Aorta (tissue), 5 donors: ENCODE measurements at places on chromosomes 11 and 22.

GRCh38 chr11:10307022-10307399 is 2.1 kb downstream of the ADM start:
- no peak for DNase-seq

- no peak for DNase-seq
Measured at GRCh38 chr11:130979386-130979972, 63.2 kb upstream of the SNX19 start.

- no peak for DNase-seq
Measured at GRCh38 chr11:73759610-73760134, 1.2 kb downstream of the RAB6A start.

- no peak for DNase-seq
Measured at GRCh38 chr11:64538501-64538951, 52.5 kb upstream of the SLC22A12 start.

DNA sequence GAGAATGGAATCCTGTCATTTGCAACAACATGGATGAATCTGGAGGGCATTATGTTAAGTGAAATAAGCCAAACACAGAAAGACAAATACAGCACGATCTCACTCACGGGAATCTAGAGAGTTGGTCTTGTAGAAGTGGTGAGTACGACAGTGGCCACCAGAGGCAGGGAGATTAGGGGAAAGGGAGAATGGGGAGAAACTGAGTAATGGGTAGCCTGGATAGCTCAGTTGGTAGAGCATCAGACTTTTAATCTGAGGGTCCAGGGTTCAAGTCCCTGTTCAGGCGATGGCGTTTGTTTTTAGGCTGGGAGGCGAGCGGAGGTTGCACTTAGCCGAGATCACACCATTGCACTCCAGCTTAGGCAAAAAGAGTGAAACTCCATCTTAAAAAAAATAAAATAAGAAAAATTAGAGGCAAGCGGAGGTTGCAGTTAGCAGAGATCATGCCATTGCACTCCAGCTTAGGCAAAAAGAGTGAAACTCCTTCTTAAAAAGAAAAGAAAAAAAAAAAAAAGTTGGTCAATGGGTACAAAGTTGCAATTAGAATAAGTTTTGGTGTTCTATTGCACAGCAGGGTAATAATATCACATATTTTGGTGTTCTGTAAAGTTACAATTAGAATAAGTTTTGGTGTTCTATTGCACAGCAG is 95.7 kb upstream of the UBASH3B start:
- DNase-seq, result no peak

- DNase-seq, result no peak
Measured at GRCh38 chr11:10318527-10318802, 13.6 kb downstream of the ADM start.

- DNase-seq, result no peak
Measured at GRCh38 chr22:19974268-19974861, 32.7 kb upstream of the TXNRD2 start.

GRCh38 chr11:116862951-116863350 is 25.5 kb upstream of the APOA1 start:
- DNase-seq, result no peak

GRCh38 chr11:118696673-118697226 is 17.3 kb upstream of the TREH start:
- DNase-seq, result no peak

GRCh38 chr22:48145738-48146137 is 1383.3 kb downstream of the TBC1D22A start:
- DNase-seq, result no peak

DNA sequence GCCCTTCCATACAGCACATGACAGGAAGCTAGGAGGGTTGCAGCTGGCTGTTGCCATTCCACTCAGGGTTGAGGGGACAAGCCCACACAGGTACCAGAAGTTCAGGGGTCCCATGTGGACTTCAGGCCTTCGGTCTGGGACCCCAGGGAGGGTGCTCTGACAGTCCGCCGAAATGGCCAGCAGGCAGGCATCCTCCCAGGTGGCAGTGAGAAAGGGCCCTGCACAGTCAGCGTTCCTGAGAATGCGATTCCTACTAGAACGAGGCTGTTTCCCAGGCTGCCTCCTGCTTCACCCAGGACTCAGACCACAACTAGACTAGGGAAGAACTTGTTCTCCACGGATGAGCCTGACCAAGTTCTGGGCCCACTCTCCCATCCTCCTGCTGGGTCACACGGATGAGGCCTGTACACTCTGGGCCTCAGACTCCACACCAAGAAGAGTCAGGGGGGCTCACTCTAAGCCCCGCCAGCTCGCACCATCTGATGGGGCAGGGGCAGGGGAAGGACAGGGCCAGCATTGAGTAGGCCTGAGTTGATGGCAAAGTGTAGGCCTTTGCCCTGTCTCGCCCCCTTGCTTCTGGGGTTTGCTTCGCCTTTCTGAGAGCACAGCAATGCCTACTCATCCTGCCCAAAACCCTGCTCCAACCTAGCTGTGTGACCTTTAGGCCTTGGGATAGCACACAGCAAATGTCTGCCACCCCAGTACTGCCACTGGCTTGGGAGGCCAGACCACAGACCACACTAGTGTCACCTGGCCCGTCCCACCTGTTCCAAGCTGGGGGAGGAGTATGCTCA is 14.0 kb downstream of the KCNQ1OT1 start:
- DNase-seq, result peak; percentile 32

- DNase-seq, result no peak
Measured at GRCh38 chr11:75907906-75908527, 93.0 kb downstream of the UVRAG start.

GRCh38 chr11:85826116-85826855 is 15.3 kb upstream of the SYTL2 start:
- no peak for DNase-seq

DNA sequence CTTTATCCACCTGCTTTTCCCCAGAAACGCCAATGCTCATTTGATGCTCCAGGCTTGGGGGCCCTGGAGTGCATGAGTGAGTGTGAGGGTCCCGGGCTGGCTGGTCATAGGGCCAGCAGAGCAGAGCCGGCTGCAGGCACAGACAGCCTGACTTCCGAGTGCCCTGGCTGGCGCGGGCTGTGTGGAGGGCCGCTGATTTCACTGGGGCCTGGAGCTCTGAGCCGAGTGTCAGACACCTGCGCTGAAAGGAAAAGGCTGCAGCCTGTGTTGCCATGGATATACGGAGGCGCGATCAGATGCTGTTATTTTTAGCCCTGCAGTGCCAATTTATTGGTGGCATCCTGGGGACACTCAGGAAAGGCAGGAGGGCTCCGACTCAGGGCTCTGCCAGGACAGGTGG is 87.6 kb downstream of the ST3GAL4 start:
- DNase-seq, result no peak

- no peak for DNase-seq
Measured at GRCh38 chr11:128195057-128195751, 392.2 kb downstream of the ETS1 start.

DNA sequence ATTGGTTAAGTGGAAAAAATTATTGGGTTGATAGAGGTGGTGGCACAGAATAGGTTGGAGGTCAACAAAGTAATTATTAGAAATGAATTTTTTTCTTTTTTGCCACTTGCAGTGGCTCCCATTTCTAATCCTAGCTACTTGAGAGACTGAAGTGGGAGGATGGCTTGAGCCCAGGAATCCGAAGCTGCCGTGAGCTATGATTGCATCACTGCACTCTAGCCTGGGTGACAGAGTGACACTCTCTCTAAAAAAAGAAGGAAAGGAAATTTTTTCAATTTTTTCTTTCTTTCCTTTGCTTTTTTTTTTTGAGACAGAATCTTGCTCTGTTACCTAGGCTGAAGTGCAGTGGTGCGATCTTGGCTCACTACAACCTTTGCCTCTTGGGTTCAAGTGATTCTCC is 2.2 kb upstream of the BCO2 start:
- no peak for DNase-seq

GRCh38 chr11:72039031-72039855 is 40.5 kb downstream of the IL18BP start:
- no peak for DNase-seq

DNA sequence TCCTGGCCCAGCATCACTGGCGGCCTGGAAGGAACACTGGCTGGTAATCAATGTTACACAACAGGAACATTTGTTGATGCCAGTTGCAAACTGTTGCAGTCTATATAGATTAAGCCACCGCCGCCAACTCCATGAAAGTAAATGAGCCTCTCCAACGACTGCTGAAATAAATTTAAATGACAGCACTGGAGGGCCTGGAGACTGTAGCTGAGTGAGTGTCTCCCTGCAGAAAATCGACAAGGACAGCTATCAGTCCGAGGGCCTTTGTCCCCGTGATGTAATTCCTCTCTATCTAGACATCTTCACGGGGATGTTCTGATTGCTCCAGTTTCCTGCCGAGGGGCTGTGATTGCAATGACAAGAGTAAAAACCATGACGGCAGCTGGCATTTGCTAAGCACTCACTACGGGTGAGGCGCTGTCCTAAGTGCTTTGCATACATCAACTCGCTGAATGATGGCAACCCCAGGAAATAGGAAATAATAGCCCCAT is 120.4 kb downstream of the SEZ6L start:
- DNase-seq, result no peak

DNA sequence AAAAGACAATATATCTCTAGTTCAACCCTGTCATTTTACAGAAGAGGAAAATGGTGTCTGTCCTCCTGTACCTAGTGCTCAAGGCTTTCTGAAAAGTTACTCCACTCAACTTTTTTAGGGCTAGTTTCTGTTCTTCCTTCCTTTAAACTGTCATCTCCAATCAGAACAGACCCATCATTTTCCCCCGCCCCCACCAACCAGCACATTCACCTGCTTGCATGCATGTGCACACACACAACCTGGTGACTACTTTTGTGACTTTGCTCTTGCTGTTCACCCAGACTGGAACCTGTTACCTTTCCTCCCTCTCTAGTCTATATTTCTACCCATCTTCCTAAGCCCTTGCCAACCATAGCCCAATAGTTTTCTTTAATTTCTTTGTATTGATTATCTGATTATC is 5.6 kb downstream of the FBXO7 start:
- DNase-seq, result no peak

GRCh38 chr11:29256580-29256979 is 760.2 kb downstream of the KCNA4 start:
- DNase-seq, result no peak

- no peak for DNase-seq
Measured at GRCh38 chr11:45082744-45083543, 63.5 kb upstream of the PRDM11 start.

DNA sequence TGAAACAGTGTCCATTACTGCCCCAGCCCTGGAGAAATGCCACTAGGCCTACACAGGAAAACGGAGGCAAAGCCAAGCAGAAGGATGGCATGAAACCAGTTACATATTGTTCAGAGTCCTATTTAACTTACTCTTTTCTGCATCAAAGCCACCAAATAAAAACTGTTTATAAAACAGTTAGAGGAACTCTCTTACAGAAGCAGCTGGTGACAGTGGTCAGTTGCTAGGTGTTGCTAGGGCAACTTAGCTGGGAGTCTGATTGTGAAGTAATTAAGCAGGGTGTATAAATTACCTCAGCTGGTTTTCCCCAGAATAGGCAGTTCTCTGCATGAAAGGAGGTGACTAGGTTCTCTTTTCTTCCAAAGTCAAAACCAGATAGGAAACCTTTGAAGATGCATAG is 115.6 kb upstream of the ZBED5 start:
- no peak for DNase-seq

DNA sequence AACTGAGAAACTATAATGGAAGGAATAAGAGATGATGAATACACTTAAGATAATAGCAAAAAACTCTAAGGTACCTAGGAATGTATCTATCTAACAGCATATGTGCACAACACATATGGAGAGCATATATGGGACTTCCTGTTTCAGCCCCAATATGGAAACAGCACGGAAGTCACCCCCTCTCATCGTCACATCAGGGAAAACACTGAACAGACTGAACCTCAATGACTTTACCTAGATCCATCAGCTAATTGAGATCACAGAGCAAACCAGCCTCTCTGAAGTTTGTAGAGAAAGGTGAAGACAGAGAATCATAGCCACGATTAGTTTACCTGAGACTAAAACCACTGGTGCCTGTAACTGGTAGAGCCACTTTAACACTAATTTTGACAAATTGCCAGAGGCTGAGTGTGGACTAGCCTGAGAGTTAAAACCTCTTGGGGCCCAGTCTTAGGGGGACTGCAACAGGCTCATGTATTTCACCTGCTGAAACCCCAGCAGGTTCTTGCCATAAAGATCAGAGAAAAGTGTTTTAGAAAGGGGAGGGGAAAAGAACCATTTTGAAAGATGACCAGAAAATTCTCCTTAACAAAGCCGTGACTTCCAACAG is 722.6 kb downstream of the TBC1D22A start:
- no peak for DNase-seq

DNA sequence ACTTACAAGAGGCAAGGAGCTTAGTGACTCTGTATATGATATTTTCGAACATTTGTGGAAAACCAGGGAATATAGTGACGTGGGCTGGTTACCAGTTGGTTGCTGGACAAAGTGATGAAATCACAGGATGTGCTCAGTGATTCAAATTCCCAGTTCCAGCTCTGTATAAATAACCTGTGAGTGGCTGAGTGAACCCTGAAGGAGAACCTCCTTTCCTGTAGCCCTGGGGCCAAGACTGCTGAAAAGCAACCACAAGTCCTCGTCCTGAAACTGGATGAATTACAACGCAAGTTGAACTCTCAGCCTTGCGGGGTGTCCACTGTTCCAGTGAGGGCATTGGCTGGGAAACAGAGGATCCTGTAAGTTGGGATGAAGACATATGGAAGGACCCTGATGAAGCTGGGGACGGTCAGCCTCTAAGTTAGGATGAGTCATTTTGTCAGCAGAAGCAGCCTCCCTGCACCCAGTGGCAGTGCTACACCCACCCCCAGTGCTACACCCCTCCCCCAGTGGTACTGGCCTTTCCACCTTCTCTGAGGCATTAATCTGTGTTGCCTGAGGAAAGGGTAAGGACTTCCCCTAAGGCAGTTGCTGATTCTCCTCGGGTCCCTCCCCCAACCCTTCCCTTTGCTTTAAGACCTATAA is 22.0 kb upstream of the CD81 start:
- DNase-seq, result no peak

GRCh38 chr11:8927233-8927632 is 5.5 kb downstream of the C11orf16 start:
- no peak for DNase-seq

- DNase-seq, result peak; percentile 72
Measured at GRCh38 chr11:2298795-2299761, 2.6 kb downstream of the C11orf21 start.

- DNase-seq, result peak; percentile 86
Measured at GRCh38 chr22:22959147-22959827, 71.7 kb downstream of the IGLL5 start.
